ENCODE measurements at places on chromosomes 12 and 14.

DNA sequence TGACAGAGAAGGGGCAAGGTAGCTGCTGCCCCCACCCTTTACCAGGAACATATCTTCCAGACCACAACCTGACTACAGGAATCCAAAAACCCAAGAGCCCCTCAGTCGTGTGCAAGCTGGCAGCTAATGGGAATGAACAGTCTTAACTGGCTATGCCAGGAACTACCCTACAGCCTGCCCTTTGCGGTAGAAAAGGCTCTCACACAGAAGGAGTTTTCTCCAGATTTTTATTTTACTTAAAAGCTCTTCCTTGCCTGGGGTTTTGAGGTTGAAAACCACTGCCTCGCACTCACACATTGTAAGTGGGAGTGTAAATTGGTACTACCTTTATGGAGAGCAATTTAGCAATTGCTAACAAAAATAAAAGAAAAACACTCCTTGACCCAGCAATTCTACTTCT is 28.3 kb downstream of the PITPNM2 start:
- no peak for DNase-seq

DNA sequence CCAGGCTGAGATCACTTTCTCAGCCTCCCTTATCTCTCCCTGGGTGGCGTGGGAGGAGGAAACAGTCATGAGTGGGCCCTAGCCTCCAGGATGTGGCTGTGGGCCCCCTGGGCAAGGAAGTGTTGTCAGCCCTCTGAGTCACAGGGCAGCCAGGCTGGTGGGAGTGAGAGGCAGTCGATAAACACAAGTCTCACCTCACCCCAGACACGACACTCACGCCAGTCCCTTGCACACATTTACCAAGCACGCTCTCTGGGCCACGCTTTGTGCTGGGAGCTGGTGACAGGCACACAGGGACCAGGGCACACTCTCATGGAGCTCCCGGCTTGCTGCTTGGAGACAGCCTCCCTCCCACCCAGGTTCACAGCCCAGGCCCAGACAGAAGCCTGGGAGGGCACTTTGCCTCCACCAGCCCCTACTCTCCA is 1.9 kb upstream of the KRT79 start:
- peak; percentile 89 for DNase-seq

GRCh38 chr12:75269209-75269608 is 59.6 kb upstream of the KCNC2 start:
- no peak for DNase-seq

DNA sequence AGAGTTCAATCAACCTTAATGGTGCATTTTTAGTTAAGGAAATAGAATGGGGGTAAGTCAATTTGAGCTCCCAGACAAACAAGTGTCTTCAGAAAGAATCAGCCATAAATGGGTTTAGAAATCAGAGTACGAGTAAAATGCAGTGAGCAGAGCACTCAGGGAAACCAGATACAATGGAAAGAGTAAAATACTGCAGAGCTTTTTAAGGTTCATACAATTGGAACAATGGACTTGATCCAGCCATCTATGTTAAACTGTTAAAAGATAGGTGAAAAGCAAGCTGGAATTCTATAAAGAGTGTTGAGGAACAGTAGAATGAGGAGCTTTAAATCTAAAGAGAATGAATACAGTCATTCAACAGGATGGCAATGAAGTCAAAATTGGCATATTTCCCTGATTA is 23.8 kb upstream of the PCNX4 start:
- DNase-seq: no peak

GRCh38 chr12:10982244-10982643 is 4.5 kb downstream of the TAS2R50 start:
- no peak for DNase-seq

- no peak for DNase-seq
These were observed 5.1 kb upstream of the SIVA1 start for GRCh38 chr14:104747876-104748275.

- DNase-seq: no peak
These were observed 37.9 kb downstream of the LRRK2 start for GRCh38 chr12:40262657-40263056.

DNA sequence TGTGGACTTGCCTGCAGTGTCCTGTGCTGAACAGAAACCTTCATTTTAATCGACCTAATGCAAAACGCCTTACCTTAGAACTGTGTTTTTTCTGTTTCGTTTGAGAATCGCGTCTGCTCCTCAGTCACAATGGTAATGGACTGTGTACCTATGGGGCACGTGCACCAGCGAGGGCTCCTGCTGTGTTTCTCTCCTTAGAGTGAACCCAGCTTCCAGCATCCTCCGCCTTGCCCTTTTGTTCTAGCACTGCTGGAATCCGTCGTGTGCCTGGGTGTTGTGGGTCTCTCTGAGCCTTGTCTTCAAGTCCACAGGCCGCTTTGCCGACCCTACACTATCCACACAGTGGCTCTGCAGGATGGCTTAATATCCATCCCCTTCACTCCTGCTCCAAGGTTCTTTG is 3.6 kb downstream of the AMN start:
- DNase-seq: no peak

- no peak for DNase-seq
These were observed 54.8 kb upstream of the FLRT2 start for GRCh38 chr14:85475113-85475512.

DNA sequence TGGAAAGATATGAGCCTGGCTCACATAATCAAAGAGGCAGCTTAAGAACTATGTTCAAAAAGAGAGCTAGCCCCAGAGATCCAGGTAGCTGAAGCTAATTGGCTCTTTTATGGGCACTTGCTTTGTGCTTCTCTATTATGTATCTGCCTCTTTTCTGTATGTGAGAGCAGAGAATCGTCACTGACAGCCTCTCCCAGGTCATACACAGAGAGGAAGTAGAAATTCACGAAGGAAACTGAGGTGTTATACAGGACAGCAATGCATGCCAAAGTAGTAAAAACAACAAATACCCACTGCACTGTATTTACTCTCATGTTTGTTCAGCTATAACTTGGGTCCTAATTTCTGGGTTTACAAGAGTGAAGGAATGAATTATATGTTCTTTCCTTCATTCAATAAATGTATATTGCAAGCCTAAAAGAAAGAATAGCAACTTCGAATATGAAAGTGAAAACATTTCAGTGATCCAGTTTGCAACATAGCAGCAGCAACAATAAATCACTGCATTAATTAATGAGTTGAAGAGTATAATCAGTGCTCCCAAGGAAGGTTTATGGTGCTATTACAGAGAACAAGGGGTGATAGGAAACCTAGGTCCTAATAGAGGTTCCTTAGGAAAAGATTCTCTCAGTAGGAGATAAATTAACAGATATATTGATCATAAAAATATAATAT is 47.1 kb upstream of the ATXN7L3B start:
- DNase-seq: peak; percentile 29

DNA sequence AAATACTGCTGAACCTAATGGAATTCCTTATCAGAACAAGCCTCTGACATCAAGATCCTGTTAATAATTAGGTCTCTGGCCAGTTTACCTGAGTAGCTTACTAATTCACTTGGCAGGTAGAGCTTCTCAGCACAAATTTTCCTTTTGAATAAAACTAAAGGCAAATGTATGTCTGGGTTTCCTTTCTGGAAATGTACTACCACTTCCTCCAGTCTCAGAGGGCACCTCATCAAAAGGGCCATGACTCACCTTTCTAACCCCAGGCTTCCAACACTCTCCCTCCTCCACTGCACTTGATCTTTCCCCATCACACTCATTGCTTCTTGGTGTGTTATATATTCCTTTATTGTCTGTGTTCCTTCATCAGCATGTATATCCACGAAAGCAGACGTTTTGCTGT is 90.5 kb downstream of the SLC2A13 start:
- peak; percentile 39 for DNase-seq

GRCh38 chr12:102797528-102797927 is 119.5 kb downstream of the PAH start:
- DNase-seq: no peak

DNA sequence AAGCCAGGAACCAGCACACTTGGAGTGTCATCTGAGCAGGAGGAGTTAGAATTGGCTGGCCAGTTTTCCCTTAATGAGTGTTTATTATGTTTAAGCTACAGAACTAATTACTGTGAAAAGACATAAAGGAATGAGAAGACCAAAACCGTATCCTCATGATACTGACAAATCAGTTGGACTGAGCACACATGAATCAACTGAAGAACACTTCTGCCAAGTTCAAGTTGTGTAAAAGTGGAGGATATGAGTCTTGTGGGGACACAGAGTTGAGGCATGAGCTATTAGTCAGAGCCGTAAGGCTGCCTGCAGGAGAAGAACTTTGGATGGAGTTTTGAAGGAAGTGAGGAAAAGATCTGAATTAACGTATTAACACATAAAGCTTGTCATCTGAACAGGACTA is 43.1 kb downstream of the HMGA2 start:
- peak; percentile 93 for DNase-seq

GRCh38 chr12:99722690-99723486 is 75.3 kb downstream of the GARIN6 start:
- DNase-seq: no peak

DNA sequence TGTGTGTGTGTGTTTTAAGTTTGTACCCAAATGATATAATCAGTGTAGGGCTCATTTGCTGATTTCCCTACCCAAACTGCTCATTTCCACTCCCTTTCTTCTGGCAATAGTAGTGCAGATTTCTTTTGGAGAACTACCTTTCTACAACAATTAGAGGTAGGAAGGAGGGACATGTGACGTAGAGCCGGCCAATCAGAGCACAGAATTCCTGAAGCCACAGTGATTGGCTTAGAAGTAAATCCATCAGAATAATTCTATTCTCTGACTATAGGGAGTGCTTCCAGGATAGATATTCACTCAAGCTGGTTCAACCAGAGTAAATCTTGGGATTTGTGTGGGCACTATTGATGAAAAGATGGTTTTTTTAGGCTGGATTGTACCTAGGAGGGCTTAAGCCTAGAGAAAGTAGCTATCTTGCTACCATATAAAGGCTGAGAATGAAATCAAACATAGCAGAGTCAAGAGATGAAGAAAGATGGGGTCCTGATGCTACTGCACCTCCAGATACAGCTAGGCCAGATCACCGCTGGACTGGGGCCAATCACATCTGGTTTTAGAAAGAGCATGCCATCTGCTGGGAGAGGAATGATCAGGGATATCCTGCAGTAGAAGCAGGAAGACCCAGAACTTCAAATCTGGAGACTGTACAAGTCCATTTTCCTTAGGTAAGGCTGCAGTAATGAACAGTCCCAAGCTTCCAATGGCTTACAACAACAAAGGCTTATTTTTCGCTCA is 54.1 kb upstream of the NUAK1 start:
- DNase-seq: no peak

- peak; percentile 84 for DNase-seq
These were observed 45.5 kb downstream of the FGD4 start for GRCh38 chr12:32444895-32445294.

DNA sequence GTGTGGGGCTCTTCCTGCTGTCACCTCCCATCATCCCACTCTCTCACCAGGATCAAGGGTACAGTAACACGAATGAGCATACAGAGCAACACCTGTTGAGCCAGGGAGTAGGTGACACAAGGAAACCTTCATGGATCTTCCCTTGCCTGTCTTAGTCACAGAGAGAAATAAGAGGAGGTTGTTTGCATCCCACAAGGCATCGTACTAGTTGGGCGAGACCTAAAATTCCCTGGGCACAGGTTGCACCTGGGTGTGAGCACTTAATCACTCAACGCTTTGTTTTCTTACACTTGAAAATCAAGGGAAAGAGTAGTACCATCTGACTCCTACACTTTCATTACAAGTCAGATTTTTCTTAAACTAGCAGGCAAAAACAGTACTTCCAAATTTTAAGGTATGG is 16.6 kb downstream of the CIPC start:
- no peak for DNase-seq

DNA sequence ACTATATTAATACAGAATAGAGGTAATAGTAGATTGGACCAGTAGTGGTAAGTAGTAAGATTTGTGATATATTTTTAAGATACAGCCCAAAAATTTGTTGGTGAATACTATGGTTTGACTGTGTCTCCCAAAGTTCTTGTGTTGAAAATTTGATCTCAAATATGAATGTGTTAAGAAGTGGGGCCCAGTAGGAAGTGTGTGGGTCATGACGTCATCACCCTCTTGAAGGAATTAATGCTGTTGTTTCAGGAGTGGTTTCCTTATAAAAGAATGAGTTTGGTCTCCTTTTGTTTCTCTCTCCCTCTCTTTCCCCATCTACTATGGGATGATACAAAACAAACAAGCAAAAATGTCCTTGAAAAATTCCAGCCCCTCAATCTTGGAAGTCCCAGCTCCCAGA is 16.3 kb downstream of the LUM start:
- DNase-seq: peak; percentile 16

DNA sequence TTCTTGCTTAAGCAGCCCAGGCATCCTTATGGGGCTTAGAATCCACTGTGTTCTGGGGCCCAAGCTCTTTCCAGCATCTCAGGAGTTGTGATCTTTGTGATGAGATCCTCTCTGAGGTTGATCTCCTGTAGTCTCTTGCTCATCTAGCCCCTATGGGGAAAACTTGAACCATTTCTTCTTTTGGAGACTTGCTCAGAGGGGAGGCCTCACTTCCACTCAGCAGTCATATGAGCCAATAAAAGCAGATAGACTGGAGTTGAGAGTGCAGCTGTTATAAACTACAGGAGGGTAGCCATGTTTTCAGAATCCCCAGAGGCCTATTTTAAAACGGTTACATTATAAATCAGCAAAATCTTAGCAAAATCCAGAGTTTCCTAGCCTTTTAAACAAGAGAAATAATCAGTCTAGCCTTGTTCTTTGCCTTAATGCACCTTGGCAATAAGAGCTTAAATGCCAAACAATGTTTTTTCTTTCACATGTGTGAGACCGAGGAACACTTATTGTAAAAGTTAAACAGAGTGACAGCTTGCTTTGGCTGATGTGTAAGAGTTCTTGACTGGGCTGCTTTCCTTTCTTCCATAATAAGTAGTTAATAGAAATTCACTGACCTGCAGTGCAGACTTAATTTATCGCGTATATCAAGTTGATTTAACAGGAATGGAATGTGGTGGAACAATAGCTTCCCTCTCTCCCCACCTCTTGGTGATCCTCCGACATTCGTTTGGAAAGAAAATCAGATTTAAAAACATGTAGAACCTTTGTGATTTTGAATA is 168.3 kb downstream of the NEDD1 start:
- DNase-seq: no peak

- no peak for DNase-seq
These were observed 410.2 kb downstream of the APAF1 start for GRCh38 chr12:99055299-99055698.

- DNase-seq: no peak
These were observed 209.8 kb downstream of the SPTSSA start for GRCh38 chr14:34252227-34252626.

DNA sequence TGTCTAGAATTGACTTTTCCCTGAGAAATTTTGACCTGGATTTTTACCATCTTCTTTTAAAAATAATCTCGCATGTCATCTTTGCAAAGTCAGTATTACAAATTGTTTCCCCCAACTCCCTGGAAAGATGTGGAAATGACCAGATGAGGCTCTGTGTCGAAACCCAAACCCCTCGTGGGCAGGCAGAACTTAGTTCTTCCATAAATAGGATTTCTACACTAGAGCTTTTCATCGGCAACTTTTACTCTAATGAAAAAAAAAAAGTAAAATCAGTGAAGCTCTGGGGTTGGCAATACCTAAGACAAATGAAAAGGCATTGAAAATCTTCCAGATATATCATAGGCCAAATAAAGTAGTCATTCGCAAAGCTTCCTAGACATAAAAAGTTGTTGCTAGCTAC is 17.0 kb downstream of the SSPN start:
- no peak for DNase-seq
